ENCODE measurements at places on chromosomes 3 and 15. TPM values are rescaled to one million over a fixed set of nuclear protein-coding genes. Genes with fewer than 3 reads are reported as not detected.

DNA sequence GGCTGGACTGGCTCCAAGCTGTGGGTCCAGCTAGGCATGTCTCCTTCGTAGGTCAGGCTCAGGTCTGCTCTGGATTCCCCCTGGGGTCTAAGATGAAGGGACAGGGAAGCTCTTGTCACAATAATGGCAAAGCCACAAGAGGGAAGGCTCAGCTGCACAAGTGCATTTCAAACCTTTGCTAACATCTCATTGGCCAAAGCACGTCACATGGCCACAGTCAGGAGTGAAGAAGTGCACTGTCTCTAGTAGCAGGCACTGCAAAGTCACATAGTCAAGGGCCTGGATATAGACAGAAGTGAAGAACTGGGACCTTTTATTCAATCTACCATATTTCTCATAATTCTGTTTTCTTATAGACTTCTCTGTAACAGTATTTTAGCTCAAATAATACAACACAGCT is 20.1 kb downstream of the DLEC1 start:
- H3K36me3 ChIP-seq: no peaks in the 10 kb centered on the region
- H3K27me3 ChIP-seq: no peaks in the 10 kb centered on the region

GRCh38 chr15:64017591-64018163 is 28.6 kb downstream of the DAPK2 start:
- H3K27me3 ChIP-seq: no peaks in the 10 kb centered on the region
- no peaks in the 10 kb centered on the region for H3K36me3 ChIP-seq
- peaks cover 5% of the 10 kb centered on the region for H3K4me1 ChIP-seq
- DNase-seq: no peak

TMEM212 gene
- total RNA-seq: not detected

- DNase-seq: no peak
- H3K27ac ChIP-seq: no peak overlapping the region
- peaks cover 29% of the 10 kb centered on the region for H3K4me1 ChIP-seq
- no peak overlapping the region for H3K4me3 ChIP-seq
Measured at GRCh38 chr3:151285940-151286339, 7.6 kb upstream of the P2RY14 start.

DNA sequence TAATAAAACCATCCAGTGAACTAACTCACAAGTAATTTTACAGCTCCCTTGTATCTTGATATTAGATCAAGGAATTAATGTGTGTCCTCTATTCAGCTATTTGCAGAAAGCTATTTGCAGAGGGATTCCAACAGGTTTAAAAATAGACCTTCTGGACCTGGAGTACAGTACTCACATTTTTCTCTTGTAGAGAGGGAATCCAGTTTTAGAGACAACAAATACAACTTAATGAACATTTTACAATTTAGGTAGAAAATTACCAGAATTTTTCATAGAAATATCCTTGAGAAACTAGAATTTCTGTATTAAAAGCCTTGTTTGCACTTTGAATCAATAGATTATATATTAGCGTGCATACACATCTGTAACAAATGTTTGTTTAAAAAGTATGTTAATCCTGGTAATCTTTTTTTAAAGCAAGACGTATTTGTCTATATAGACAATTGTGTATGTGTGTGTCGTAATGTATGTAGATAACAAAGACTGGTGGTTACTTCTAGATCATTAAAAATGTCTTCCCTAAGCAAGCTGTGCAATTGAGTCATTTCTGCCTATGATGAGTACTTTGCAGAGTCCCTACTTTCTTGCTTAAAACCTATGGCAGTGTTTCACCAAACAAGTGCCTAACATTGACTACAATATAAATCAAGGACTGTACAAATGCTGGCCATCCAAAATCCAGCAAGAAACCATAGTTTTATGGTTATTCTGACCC is 57.9 kb downstream of the PPP2R3A start:
- no peaks in the 10 kb centered on the region for H3K27me3 ChIP-seq
- no peaks in the 10 kb centered on the region for H3K36me3 ChIP-seq
- H3K27ac ChIP-seq: no peak overlapping the region

DNA sequence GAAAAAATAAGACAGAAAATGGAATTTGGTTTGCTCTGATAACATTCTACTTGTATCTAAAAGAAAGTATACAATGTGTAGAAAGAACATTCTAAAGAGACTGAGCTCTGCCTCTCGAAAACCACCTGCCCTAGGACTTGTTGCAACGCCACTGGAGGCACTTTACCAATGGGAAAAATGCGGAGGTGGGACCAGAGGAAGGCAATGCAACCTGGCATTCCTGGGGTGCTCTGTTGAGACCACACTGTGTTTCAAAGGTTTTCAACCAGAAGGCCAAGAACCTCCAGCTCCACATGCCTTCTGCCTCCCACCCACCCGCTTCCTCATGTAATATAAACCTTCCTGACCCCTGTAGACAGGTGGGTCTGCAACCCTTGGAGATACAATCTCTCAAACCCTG is 4.5 kb downstream of the PROK2 start:
- peaks cover 6% of the 10 kb centered on the region for H3K4me1 ChIP-seq
- no peak overlapping the region for H3K4me3 ChIP-seq
- DNase-seq: no peak
- no peak overlapping the region for H3K27ac ChIP-seq
- H3K27me3 ChIP-seq: peaks cover 39% of the 10 kb centered on the region

ETV5 gene
- total RNA-seq: 26.5 TPM

GRCh38 chr15:78264304-78265136 is at the start of gene DNAJA4:
Gene DNAJA4, plus strand, starts transcription at chr15:78264562. Its CDS starts 202 bp downstream, at chr15:78264764.
- no peak for DNase-seq
- H3K27ac ChIP-seq: no peak within 1 kb of the TSS
- no peaks in the 10 kb centered on the region for H3K4me1 ChIP-seq

POPDC2 gene
- total RNA-seq: not detected

CDCP1 gene
- total RNA-seq: 0.56 TPM

- H3K36me3 ChIP-seq: no peaks in the 10 kb centered on the region
- no peaks in the 10 kb centered on the region for H3K27me3 ChIP-seq
- H3K4me1 ChIP-seq: peaks cover 64% of the 10 kb centered on the region
- H3K4me3 ChIP-seq: no peak overlapping the region
- peak; percentile 60 for DNase-seq
Measured at GRCh38 chr15:100726421-100727190, 124.2 kb downstream of the ASB7 start.

- no peaks in the 10 kb centered on the region for H3K36me3 ChIP-seq
- no peak overlapping the region for H3K4me3 ChIP-seq
- peak; percentile 16 for DNase-seq
- H3K27ac ChIP-seq: no peak overlapping the region
Measured at GRCh38 chr15:30063835-30064546, 18.8 kb upstream of the GOLGA8J start.

DNA sequence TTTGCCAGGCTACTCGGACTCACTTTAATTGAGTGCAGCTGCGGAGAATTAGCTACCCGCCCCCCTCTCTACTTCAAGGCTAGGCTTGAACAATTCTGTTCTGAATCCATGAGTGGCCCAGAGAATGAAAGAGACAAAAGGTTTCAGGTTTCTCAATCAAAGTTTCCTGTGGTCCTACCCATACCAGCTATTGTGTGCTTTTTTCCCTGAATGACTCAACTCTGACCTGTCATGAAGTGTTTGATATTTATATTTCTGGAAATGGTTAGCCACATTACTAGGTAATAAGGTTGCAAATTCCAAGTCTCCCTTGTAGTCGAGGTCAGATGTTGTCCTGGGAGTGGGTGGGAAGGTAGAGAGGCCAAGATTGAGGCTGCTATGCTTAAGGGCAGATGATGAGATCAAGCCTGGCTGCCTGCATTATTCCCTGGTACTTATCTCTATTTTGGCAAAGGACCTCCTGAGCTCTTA is 392.7 kb upstream of the TBL1XR1 start:
- H3K36me3 ChIP-seq: no peaks in the 10 kb centered on the region
- no peaks in the 10 kb centered on the region for H3K27me3 ChIP-seq
- H3K4me3 ChIP-seq: no peak overlapping the region
- H3K4me1 ChIP-seq: peaks cover 42% of the 10 kb centered on the region

GRCh38 chr15:36497901-36498300 is 81.5 kb upstream of the CDIN1 start:
- no peak overlapping the region for H3K27ac ChIP-seq
- H3K27me3 ChIP-seq: no peaks in the 10 kb centered on the region
- H3K36me3 ChIP-seq: no peaks in the 10 kb centered on the region
- H3K4me1 ChIP-seq: no peaks in the 10 kb centered on the region
- no peak overlapping the region for H3K4me3 ChIP-seq
- DNase-seq: no peak

TMEM108 gene
- not detected for total RNA-seq

NDUFAF3 gene
- total RNA-seq: 54.3 TPM

SAMD7 gene
- not detected for total RNA-seq

- no peak overlapping the region for H3K4me3 ChIP-seq
- no peaks in the 10 kb centered on the region for H3K4me1 ChIP-seq
- H3K27ac ChIP-seq: no peak overlapping the region
- DNase-seq: peak; percentile 21
Measured at GRCh38 chr3:127427156-127427555, 139.3 kb upstream of the PRR20G start.

ATP13A5 gene
- not detected for total RNA-seq

DNA sequence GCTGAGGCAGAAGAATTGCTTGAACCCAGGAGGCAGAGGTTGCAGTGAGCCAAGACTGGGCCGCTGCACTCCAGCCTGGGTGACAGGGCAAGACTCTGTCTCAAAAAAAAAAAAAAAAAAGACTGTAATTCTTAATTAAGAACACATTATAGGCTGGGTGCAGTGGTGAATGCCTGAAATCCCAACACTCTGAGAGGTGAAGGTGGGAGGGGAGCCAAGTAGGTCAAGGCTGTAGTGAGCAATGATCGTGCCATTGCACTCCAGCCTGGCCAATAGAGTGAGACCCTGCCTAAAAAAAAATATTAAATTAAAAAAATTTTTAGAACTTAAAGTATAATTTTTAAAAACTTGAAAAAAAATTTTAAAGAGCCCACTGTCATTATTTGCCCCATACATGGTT is 13.4 kb upstream of the ARPIN start:
- H3K4me1 ChIP-seq: no peaks in the 10 kb centered on the region
- H3K36me3 ChIP-seq: no peaks in the 10 kb centered on the region
- DNase-seq: no peak
- H3K27me3 ChIP-seq: 0 out of 2 replicates have a peak, but pooled peaks cover 4% of the 10 kb centered on the region

DNA sequence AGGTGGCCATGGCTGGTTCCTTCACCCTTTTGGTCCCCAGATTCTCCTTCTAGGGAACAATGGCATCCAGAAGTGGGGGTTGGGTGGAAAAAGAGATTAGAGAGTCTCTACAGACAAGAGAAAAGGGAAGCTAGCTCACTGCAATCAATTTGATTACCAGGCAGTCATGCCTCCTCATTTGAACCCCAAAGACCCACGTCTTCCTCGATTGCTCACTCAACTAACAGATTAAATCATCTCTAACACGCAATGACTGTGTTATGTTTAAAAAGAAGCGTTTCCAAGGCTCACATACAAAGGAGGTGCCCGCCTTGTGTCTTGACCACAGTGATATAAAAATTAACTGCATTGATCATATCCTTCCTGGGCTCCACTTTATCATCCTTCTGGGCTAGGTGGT is 57.6 kb downstream of the BHLHE40 start:
- no peak overlapping the region for H3K4me3 ChIP-seq
- H3K27ac ChIP-seq: no peak overlapping the region
- H3K4me1 ChIP-seq: no peaks in the 10 kb centered on the region
- no peak for DNase-seq
- no peaks in the 10 kb centered on the region for H3K36me3 ChIP-seq
- H3K27me3 ChIP-seq: no peaks in the 10 kb centered on the region

DNA sequence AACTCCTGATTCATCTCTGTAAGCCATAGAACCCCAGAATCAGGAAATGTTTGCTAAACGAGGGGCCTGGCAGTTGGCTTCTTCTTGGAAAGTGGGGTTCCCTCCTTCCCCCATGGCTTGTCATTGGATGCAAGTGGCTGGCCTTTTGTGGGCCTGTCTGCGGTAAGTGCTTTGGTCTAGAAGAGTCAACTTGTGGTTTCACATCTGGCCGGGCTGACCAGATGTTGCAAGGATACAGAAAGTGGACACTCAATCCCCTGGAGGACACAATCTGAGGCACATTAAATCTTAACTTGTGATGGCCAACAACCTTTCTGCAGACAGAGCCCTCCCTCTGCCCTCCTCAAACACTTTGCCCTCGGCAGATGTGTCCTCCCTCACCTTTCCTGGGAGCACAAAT is 1.1 kb downstream of the FAH start:
- H3K36me3 ChIP-seq: no peaks in the 10 kb centered on the region
- H3K4me3 ChIP-seq: peak overlapping the region; percentile 63
- peaks cover 10% of the 10 kb centered on the region for H3K4me1 ChIP-seq
- H3K27ac ChIP-seq: no peak overlapping the region
- DNase-seq: no peak

- H3K4me3 ChIP-seq: peak overlapping the region; percentile 20
- H3K4me1 ChIP-seq: peaks cover 77% of the 10 kb centered on the region
- H3K36me3 ChIP-seq: no peaks in the 10 kb centered on the region
- H3K27ac ChIP-seq: peak overlapping the region; percentile 91
- peak; percentile 90 for DNase-seq
Measured at GRCh38 chr15:32861761-32862160, 144.0 kb downstream of the GREM1 start.

- no peak for DNase-seq
- no peak overlapping the region for H3K27ac ChIP-seq
- no peak overlapping the region for H3K4me3 ChIP-seq
- H3K36me3 ChIP-seq: peaks cover 12% of the 10 kb centered on the region
- no peaks in the 10 kb centered on the region for H3K27me3 ChIP-seq
- peaks cover 17% of the 10 kb centered on the region for H3K4me1 ChIP-seq
Measured at GRCh38 chr15:80991421-80991820, 1.8 kb upstream of the MESD start.

FNDC3B gene
- total RNA-seq: 42.7 TPM

DUOXA1 gene
- not detected for total RNA-seq

- H3K27ac ChIP-seq: no peak overlapping the region
- peaks cover 15% of the 10 kb centered on the region for H3K27me3 ChIP-seq
- DNase-seq: no peak
- no peak overlapping the region for H3K4me3 ChIP-seq
Measured at GRCh38 chr15:50176869-50177268, 5.1 kb upstream of the SLC27A2 start.

ZFAND6 gene
- total RNA-seq: 124 TPM

DNA sequence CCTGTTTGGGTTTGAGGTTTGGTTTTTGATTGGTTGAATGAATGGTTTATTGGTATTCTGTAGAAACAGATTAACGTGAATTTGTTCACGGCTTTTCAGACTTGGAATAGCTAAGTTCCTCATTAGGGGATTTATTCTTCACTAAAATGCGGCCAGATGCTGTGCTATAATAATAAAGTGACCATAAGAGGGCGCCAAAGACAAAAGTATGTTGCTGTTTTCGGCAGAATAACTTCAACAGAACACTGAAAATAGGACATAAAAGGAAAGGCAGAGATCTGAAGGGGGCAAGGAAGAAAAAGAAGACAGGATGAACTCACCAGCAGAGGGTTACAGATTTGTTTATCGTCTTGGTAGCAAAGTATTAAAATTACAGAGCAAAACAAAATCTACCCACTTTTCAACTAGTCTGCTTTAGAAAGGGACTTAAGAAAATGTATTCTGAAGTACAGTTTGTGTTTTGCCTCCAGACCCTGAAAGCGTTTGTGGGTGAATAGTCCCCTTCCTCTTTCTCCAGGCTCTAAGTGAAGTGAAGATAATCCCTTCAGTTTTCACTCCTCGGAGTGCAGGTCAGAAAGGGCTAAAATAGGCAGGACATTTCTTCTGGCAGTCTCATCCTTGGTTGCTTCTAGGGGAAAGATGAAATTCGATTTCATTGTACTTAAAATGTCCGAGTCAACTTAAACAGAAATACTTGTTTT is 147.6 kb downstream of the IL20RB start:
- H3K4me1 ChIP-seq: no peaks in the 10 kb centered on the region
- 0 out of 2 replicates have a peak, but pooled peaks cover 4% of the 10 kb centered on the region for H3K27me3 ChIP-seq
- no peak overlapping the region for H3K4me3 ChIP-seq
- no peaks in the 10 kb centered on the region for H3K36me3 ChIP-seq
- no peak overlapping the region for H3K27ac ChIP-seq

GRCh38 chr3:178655488-178655887 is 119.3 kb downstream of the KCNMB2 start:
- H3K27me3 ChIP-seq: no peaks in the 10 kb centered on the region
- H3K36me3 ChIP-seq: no peaks in the 10 kb centered on the region
- no peak overlapping the region for H3K27ac ChIP-seq
- no peak overlapping the region for H3K4me3 ChIP-seq
- no peak for DNase-seq

NBEAL2 gene
- total RNA-seq: 2.0 TPM

Measured in SJSA1 (cell line).